Activated CD8-positive, alpha-beta T cell treated with anti-CD3 and anti-CD28 coated beads, Interleukin-2, amount 10 ng/mL, durations not matched to agents 7 days and 5 days (primary cell): ENCODE measurements at places on chromosomes 5 and 9. TPM values are rescaled to one million over a fixed set of nuclear protein-coding genes. Genes with fewer than 3 reads are reported as not detected.

DNA sequence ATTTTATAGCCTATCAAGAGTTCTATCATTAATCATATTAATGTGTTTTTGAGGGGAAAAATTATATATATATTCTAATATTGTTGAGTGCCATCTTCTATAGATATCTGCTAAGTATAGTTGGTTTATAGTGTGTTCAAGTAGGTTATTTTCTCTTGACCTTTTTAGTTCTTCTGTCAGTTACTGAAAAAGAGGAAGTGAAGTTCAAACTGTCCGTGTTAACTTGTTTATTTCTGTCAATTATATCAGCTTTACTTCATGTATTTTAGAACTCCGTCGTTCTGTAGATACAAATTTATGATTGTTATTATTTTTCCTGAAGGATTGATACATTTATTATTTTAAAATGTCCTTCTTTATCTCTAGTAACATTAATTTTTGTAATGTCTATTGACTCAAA, 1209.1 kb downstream of the CDH12 start:
- no peak for DNase-seq

DNA sequence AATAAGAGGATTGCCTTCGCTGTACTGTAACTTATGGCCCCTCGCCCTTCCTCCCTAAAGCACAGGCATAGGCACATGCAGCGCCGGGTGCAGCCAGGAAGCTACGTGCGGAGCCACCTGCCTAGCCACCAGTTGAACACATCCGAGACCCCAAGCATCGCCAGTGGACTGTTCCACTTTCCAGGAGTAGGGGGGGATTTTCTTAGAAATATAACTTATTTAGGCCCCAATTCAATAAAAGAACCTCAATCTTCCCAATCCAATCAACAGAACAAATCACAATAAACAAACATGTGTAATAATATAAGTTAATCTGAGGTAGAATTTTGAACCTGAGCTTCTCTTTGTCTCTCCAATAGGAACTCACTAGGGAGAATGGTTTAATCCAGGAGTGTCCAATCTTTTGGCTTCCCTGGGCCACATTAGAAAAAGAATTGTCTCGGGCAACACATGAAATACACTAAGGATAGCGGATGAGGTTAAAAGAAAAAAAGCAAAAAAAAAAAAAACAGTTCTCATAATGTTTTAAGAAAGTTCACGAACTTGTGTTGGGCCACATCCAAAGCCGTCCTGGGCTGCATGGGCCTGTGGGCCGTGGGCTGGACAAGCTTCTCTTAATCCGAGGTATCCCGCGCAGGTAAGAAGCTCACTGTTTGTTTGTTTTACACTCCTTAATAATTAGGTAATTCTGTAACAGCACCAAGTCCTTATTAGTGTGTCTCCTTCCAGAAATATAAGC, 22.0 kb upstream of the NIPBL start:
- DNase-seq, result no peak

Gene RGMB
- 0.13 TPM for total RNA-seq

DNA sequence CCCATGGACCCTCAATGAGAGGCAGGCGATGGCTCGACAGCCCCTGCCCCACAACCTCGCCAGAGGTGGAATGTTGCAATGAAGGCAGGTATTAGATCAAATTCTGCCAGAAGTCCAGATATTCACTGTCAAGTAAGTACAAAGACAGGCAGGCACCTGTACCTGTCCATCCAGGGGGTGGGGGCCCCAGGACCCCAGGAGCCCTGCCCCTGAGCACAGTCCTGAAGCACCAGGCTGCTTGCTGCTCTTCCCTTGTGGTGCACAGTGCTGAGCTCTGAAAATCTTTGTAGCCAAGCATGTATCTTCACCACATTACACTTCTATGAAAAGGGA, 26.2 kb upstream of the HMCN2 start:
- DNase-seq, result no peak

Gene DOK3
- 7.8 TPM for total RNA-seq

GRCh38 chr5:4773827-4774317, 366.3 kb upstream of the ADAMTS16 start:
- no peak for DNase-seq

Gene SPDL1
- 64.1 TPM for total RNA-seq

DNA sequence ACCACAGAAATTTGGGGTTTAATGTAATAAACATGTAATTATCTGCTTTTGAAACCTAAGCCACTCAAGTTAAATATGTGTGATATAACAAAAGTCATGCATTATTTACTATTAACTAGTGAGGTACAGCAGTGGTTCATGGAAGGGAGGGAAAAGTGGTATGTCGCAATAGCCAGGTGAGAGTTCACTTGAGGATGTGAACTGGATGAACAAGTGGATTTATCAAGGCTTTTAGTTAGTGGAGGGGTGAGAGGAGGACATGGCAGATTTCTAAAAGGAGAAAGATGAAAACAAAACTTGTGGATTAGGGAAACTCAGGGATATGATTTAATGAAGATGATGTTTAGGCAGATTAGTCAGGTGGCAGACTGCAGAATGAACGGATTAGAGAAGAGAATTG, 141.3 kb upstream of the NFIB start:
- no peak for DNase-seq

GRCh38 chr5:149383399-149383798, 4.3 kb upstream of the IL17B start:
- no peak for DNase-seq

- DNase-seq, result peak; percentile 61
Observed at GRCh38 chr9:17810728-17811571, 232.1 kb downstream of the SH3GL2 start.

Gene TMC1
- not detected for total RNA-seq

GRCh38 chr9:90114641-90115425, 510.0 kb downstream of the GADD45G start:
- no peak for DNase-seq

DNA sequence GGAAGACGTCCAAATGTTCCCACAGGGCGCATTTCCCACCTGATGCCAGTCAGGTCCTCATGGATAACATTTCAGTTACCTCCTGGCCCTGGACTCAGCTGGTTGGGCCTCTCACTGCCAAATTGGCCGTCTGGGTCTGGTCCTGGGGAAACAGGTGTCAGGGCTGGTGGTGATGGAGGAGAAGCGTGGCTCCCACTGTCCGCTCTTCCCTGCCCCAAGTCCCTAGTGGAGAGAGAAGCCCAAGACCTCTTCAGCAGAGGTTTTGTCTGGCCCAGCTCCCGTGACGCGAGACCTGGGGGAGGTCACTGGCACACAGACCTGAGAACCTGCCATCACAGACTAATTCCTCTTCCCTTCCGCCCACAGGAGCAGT, 27.8 kb upstream of the PRDM12 start:
- DNase-seq, result no peak
